Right forelimb (tissue), 1 donor: ENCODE measurements at places on chromosomes 4 and X.

- no peak for DNase-seq
Measured at GRCh38 chrX:9859711-9860555, 73.7 kb downstream of the SHROOM2 start.

GRCh38 chrX:23766650-23767551 is 16.1 kb upstream of the SAT1 start:
- no peak for DNase-seq

GRCh38 chr4:90069151-90069550 is 58.0 kb upstream of the CCSER1 start:
- DNase-seq, result no peak

DNA sequence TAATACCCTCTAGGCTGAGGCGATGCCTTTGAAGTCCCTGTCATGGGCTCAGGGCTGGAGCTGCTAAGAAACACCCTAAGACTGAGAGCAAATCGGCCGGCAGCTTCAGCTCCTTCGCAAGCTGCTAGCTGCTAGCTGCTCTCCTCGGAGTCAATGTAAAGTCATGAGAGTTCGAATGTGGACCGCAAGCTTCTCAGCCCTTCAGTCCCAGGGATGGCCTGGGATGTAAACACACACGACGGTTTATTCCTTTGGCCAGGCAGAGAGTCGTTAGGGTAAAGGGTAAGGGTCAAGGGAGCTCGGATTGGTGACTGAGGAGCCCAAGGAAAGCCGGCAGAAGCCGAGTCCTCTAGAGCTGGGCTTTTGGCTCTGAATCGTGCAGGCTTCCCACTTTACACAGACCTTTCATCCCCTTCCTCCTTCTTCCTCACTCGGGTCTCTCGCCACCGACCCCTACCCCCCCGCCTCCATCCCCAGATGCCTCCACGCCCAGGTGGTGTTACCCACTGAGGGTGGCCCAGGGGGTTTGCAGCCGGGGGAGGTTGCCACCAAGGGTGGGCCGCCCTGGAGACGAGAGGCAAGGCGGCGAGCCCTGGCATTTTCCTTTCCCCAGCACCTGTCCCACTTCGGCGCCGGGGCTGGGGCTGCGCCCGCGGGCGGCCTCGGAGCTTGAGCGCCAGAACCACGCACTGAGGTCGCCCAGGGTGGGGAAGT is 3.1 kb upstream of the BCORL1 start:
- no peak for DNase-seq

DNA sequence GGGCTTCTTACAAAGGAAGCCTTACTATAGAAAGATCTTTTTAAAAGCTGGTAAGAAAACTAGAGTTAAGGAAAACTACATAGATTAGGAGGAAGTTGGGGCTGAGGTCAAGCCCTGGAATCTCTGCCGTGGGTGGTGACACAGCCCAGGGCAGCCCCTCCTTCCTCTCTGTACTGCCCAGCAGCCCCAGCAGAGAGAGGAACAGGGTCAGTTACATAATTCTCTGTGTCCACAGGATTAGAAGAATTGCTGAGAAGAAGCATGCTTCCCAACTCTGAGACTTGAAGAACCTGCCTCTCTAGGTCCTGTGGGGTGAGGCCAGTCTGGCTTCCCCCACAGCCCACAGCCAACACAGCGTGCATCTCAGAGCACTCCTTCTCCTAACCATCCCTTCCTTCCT is 9.2 kb upstream of the ABLIM2 start:
- DNase-seq, result no peak

- DNase-seq, result no peak
Measured at GRCh38 chr4:7894677-7895181, 44.9 kb downstream of the AFAP1 start.

GRCh38 chr4:88285235-88285653 is 883 bp upstream of the PPM1K start:
- no peak for DNase-seq

DNA sequence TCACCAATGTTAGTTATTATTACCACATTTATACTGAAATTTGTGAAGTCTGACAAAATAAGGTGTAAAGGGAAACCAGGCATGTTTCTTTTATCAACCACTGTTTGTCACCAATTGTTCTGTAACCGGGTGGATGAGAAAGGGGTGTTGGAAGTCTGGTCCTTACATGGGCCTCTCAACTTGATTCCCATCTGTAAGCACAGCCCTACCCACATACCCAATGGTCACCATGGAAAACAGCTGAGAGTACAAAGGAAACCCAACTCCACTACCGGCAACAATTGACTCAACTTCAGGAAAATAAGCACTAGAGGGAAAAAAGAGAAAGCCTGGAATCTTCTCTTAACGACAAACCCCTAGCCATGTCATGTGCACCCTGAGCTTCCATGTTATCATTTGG is 70.8 kb upstream of the PTCHD1 start:
- DNase-seq, result no peak

DNA sequence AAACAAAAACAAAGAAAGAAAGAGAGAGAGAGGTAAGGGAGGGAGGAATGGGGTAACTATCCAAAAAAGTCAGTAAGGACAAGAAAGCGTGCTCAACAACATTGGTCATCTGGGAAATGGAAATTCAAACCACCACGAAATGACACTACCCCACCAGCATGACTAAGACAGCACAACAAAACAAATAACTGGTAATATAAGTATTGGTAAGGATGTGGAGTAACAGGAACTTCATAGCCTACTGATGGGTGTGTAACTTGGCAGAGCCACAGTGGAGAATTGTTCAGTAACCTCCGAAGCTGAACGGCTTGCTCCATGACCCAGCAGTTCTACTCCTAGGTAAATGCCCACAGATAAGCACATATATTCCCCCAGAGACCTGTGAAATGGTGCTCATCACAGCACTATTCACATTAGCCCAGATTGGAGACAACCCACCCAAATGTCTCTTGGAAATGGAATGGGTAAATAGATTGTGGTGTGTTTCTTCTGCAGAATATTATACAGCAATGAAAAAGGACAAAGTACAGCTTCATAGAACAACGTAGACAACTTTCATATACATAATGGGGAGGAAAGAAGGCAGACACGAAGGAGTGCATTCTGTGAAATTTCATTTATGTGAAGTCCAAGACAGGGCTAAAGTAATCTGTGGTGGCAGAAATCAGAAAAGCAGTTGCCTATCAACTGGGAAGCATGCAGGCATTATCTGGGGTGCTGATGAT is 95.5 kb upstream of the ATP6AP2 start:
- DNase-seq, result no peak
